Cortex of kidney (tissue), 1 donor: ENCODE measurements at places on chromosomes 2 and 18.

DNA sequence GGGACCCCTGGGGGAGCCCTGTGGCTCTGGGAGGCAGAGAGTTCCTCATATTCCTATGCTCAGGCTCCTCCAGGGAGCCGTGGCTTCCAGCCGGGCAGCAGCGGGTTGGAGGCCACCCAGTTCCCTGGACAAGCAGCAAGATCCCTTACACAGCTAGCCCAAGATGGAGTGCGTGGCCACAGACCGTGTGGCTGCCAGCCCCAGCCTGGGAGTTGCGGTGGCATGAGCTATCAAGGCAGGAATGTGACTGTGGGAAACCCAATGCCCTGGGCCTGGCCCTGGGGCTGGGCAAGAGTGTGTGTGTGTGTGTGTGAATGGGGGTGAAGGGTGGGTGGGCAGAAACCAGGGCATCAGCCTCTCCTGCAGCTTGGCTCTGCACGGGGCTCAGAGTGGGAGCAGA, 130.5 kb downstream of the DYSF start:
- no peak for DNase-seq

DNA sequence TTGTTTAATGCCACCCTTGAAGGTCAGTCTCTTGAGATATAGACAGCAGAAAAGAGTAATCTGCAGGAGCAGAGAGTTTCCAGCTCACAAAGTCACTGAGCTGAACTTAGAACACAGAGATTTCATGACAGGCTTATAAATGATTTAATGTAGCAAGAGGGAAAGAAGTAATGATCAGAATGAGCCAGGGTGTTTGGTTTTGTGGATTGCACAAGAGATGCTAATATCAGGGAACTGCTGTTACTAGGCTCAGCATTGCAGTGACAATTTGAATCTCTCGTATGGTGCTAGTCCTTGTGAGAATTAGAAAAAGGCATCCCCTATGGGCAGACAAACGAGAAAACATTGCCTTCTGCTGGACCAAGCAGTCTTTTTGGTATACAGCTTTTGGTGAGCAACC, 61.7 kb upstream of the ITGB6 start:
- no peak for DNase-seq

DNA sequence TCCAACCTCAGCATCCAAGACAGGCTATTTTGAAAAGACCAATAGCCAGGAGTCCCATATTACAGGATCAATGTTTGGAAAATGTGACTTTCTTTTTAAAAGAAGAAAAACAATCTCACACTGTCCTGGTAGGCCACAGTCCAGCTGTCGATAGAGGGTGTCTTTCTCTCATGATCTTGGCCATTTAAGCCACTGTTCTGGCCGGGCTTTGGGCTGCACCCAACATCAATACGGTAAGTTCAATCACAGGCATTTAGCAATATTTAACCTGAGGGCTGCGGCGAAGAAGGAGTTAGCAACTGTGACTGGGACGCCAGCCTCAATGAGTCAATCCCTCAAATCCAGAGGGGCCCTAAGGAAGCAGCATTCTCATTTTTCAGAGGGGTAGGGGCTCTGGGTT, 69.0 kb downstream of the CELF4 start:
- no peak for DNase-seq

DNA sequence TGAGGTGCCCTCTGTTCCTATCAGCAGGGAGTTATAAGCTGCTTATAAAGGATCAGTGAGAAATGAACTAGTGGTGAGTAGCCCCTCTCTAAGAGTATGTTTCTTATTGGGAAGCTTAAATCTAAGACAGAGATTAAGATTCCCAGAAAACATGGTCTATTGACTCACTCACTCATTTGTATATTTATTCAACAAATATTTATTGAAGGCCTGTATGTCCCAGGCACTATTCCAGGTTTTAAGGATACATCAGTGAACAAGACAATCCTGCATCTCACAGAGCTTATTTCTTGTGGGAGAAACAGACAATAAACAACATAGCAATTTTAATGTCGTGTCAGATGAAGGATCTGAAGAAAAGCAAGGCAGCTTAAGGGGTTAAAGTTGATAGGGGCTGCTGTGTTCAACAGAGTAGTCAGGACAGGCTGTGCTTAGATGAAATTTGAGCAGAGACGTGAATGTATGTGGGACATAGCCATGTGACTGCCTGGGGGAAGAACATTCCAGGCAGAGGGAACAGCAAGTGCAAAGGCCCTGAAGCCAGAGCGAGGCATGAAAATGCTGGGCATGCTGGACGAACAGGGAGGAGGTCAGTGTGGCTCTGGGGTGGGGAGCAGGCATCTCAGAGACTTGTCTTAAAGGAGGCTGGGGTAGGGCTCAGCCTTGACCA, 14.8 kb upstream of the PSD4 start:
- no peak for DNase-seq

DNA sequence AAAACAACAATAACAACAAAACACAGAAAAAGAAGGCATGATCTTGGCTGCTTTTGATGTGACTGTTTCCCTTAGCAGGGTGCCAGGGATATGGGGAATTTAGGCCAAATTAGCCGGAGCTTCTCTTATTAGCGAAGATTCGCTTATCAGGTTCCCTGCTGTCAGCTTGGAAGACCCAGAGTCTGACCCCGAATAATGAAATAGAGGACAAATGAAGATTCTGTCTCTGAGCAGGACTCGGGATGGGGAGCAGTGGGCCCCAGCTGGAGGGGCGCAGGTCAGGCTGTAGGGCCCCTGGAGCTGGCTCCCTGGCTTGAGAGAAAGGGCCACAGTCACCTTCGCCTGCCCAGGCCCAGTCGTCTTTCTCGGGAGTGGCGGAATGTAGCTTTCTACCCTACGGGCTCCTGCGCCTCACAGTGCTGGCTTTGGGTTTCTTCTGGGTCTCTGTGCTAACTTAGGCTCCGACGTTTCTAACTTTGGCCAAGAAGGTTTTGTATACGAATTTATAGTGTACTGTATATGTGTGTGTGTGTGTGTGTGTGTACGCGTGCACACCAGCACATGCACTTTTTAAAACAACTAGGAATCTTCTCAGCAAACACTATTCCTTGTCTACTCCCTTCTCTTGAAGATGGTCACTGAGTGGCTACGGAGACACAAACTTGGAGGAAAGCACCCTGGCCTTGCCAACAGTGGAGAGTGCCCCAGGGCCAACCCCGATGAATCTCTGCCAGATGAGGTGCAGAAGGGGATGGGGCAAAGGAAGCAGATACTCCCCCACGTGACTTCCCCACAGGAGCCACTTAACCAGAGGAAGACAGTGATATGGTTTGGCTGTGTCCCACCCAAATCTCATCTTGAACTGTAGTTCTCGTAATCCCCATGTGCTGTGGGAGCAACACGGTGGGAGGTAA, 195.6 kb upstream of the COPS8 start:
- no peak for DNase-seq

- DNase-seq = no peak
Observed at GRCh38 chr2:224948859-224949258, 93.4 kb downstream of the DOCK10 start.

- no peak for DNase-seq
Observed at GRCh38 chr2:80293039-80293438, 11.5 kb downstream of the LRRTM1 start.

GRCh38 chr2:65035351-65035943, 20.8 kb upstream of the CEP68 start:
- DNase-seq = no peak

DNA sequence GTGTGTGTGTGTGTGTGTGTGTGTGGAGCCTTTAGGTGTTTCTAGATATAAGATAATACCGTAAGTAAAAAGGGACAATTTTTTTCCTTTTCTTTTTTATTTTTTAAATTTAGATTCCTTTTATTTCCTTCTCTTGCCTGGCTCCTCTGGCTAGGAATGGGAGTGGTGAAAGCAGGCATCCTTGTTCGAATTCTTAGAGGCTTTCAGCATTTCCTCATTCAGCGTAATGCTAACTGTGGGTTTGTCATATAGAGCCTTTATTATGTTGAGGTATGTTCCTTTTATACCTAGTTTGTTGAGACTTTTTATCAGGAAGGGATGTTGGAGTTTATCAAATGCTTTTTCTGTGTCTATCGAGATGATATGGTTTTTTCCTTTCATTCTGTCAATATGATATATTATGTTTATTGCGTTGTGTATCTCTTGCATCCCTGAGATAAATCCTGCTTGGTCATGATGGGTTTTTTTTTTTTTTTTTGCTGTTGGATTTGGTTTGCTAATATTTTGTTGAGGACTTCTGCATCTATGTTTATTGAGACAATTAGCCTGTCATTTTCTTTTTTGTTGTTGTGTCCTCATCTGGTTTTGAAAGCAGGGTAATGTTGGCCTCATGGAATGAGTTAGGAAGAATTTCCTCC, 120.2 kb downstream of the XRCC5 start:
- DNase-seq = no peak

GRCh38 chr18:76441002-76441667, 53.9 kb downstream of the ZNF516 start:
- no peak for DNase-seq

- no peak for DNase-seq
Observed at GRCh38 chr2:14626873-14627272, 5.6 kb upstream of the LRATD1 start.

GRCh38 chr2:28423856-28424605, 31.4 kb downstream of the FOSL2 start:
- DNase-seq = no peak

DNA sequence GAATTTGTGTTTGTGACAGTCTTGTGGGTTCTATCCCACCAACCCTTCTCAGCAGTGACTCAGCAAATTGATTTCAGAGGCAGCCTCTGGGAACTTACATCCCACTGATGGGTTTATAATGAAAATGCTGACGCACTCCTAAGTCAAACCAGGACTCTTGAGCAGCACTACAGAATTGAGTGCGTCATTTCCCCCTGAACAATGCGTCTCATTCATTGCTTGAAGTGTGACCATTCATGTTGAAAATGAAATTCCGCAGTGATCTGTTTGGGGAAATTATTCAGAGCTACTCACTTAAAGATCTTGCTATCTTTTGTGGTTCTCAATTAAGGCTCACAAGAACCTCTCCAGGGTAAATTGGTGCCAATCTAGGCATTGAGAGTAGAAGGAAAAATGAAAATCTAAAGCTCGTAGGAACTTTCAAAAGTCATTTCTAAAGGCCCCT, 417.7 kb upstream of the SLC14A2 start:
- no peak for DNase-seq

DNA sequence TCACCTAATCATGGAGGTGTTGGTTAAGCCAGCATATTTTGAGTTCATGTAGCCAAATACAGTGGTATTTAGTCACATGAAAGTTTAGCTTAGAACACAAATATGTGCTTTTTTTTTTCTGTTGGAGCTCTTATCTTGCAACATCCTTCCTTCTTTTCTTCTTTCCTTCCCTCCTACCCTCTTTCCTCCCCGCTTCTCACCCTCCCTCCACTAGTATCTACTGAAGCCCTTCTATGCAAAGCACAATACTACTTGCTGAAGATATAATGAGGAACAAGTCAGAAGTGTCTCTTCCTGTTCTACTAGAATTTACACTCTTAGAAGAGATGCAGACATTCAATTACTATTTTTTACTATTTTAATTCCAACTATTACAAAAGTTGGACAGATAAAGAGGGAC, 105.0 kb upstream of the ITGA4 start:
- DNase-seq = no peak

DNA sequence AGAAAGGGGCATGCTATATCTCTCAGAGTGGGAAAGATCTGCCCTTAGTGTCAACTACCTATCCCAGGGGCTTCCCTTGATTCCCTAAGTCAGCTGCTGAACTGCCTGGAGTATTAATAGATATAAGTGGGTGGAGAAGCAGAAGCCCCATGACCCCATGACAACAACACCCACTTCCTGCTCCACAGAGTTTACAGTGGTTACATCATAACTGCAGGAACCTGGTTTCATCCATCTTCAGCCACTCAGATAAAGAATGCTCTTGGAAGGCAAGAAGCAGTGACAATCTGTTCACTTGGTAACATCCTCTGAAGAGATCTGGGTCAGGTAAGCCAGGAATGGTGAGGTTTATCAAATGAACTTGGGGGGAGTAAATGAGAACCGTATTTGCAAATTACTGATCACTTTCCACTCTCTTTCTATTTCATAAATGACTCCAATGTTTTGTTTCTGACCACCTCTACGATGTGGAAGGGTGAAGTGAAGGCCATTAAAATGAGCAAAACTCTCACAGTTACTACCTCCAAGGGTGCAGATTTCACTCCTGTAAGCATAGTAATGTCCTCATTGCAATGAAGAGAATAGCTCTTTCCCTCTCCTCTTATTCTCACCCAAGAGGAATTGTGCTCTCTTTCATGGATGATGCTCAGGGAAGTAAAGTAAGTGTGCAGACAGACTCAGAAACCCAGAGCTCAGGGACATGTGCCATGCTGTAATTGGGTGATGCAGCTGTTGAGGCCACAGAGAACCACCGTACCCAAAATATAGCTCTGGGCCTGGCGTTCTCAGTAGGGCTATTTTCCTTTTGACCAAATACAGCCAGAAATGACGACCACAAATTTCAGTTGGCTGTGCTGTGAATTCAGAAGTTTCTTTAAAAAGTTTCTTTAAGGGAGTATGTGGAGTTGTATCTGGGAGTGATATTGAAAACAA, 192.8 kb upstream of the APCDD1 start:
- DNase-seq = no peak

GRCh38 chr2:238873381-238873801, 25.5 kb downstream of the TWIST2 start:
- DNase-seq = no peak

GRCh38 chr2:134451347-134451630, 197.4 kb downstream of the MGAT5 start:
- no peak for DNase-seq

DNA sequence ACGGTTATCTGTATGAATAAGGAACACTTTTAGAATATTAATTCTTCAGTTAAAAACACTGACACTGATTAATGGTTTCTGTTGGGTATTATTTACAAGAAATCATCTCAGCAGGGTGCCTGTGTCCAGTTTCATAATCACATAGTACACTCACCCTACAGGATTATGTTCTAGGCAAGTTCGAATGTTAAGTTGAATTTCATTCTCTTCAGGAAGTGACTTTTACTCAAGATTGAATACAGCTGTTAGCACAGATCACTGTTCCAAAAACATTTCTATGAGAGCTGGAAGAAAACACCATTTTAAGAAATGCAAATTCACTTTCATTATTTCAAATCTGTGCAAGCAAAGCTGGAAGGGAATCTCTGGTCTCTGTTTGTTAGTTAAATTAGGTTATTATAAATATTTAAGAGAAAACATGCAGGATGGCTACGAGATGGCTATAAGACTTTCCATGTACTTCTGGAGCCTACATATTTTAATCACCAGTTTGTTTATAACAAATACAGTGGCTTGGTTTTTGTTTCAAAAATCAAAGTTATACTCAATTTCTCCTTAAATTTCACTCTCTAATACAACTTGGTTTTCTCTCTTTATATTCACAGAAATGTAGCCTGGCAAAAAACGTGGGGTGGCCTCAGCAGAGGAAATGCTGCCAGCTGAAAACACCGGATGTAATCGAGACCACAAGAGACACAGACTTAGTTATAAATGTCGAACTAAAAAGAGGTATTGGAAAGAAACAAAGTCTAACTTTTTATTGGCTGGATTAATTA, 65.8 kb downstream of the RBMS1 start:
- no peak for DNase-seq

GRCh38 chr2:181076658-181077057, 96.3 kb downstream of the UBE2E3 start:
- DNase-seq = no peak

DNA sequence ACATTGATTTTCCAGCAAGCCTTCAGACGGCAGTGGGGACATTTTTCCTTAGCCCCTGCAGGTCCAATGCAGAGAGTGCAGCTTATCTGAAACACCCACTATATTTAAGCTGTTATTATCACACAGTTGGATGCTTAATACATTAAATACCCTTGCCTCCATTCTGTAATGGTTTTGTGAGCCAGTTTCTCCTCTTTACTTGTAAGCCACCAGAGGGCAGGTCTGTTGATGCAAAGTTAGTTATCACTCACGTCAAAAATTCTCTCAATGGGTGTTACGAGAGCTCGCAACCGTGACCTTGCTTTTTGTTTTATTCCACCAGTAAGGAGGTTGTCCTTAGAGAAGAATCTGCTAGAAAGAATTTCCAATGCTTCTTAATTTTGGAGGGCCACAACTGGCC, 189.8 kb downstream of the INSIG2 start:
- no peak for DNase-seq
